Stimulated activated CD4-positive, alpha-beta T cell treated with anti-CD3 and anti-CD28 coated beads, TNF-alpha, amount 100 ng/mL, for 1 hour (primary cell): ENCODE measurements at places on chromosomes 12 and 14.

DNA sequence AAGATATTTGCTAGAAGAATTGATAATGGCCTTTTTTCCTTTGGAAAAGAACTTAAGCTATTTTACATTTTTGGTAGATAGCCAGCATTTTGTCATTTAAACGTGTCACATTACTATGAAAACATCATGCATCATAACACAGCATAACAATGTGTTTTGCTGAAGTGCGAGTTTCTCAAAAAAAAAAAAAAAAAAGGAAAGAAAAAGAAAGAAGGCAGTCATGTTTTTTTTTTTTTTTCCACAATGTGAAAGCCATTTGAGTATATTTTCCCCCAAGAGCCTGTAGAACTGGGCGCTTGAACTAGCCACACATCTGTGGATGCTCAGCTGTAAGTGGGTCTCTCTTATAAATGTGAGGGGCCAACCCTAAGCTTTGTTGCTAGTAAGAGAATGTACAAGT, 300.1 kb downstream of the AKAP6 start:
- DNase-seq = no peak

GRCh38 chr14:94689218-94689984, 77.2 kb downstream of the SERPINA3 start:
- DNase-seq = no peak

DNA sequence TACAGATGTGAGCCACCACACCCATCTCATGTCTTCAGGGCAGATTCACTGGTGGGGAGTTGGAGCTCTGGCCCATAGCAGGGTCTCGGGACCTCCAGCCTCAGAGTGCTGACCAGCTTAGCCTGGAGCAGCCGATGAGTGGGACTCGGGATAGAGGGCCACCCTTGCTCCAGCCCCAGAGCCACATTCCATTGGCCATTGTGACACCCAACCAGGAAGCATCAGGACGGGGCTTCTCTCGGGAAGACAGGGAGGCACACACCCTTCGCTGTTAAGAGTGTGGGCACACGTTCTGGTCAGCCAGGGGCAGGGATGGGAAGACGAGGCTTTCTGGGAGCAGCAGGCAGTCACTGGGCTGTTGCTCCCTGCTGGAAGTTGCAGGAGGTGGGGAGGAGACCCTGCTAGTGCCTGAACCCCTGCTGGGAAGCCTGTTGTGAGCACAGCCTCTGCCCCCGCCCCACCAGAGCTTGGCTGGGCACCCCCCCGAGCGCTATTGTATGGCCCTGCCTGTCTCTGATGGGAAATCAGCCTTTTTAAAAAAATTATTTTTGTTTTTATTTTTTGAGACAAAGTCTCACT, 1.6 kb downstream of the ADGRD1 start:
- DNase-seq = no peak

- DNase-seq = no peak
Observed at GRCh38 chr14:81122326-81122725, 98.4 kb downstream of the GTF2A1 start.

GRCh38 chr12:83985084-83985483, 927.5 kb downstream of the SLC6A15 start:
- DNase-seq = no peak

GRCh38 chr12:754851-755562, 2.6 kb downstream of the WNK1 start:
- DNase-seq = no peak

- no peak for DNase-seq
Observed at GRCh38 chr14:22485178-22485577, 103.8 kb downstream of the DAD1 start.

- no peak for DNase-seq
Observed at GRCh38 chr12:23204933-23205778, 580.2 kb downstream of the ETNK1 start.
